ENCODE measurements at places on chromosomes 3 and 15.

DNA sequence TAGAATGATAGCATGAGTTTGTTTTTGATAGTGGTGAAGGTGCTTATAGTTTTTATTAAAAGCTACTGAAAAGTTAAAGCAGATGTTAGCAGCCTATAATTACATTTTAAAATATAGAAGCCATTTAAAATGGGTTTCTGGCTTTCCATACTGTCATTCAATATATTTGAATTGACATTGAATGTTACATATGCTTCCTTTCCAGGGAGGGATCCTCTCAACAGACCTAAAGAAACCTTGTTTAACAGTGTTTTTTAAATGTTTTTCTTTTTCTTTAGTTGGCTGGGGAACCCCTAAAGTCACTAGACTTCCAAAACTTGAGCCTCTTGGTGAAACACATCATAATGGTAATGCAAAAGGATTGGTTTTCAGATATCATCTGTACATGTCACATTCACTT is 12.2 kb downstream of the DHFR2 start:
- DNase-seq = no peak

GRCh38 chr3:169432708-169433432 is 230.6 kb downstream of the MECOM start:
- DNase-seq = no peak

DNA sequence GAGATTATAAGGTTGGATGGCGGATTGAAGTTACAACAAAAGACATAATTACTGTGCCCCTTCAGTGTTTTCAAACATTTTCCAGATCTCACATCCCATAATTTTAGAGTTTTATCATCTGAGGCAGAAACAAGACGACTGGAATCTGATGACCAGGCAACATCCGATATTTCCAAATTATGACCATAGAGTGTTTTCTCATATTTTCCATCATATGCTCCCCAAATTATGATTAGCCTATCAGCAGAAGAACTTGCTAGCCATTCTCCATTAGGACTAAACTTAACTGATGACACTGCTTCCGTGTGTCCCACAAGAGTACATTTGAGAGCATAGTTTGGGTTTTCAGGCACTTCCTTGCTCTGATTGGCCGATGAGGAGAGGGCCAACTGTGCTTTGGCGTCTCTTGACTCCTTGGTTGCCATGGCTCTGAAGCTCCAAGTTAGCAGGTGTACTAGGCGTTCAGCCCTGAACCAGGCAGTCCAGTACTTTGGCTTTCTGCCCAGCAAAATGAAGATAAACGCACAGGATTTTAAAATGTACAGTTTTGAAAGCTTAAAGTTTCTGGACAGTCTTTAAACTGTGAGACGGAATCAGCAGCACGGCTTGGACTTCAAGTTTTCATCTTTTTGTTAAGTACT is 638 bp downstream of the WDR5B start:
- DNase-seq = no peak

GRCh38 chr3:186960347-186960746 is 30.0 kb downstream of the ST6GAL1 start:
- no peak for DNase-seq

- no peak for DNase-seq
Observed at GRCh38 chr3:7934362-7934761, 567.3 kb upstream of the LMCD1 start.

DNA sequence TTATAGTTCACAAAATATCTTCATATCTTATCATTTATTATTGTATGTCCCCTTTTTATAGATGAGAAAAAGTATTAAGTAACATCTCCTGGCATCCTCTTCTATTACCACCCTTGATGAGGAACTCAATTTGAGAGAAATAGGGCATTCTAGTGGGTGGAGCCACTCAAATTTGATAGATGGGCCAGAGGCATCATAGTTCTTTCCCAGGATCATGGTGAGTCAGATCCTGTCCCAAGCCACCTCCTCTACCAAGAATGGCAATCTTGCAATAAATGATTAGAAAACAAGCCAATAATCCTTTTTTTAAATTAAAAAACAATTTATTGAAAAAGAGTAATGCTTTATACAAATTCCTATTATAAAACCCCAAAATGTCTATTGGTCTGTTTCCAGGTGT is 16.8 kb downstream of the CLDN1 start:
- DNase-seq = no peak

GRCh38 chr3:177894081-177894728 is 642.0 kb upstream of the KCNMB2 start:
- no peak for DNase-seq

- DNase-seq = no peak
Observed at GRCh38 chr3:172384836-172385235, 63.4 kb downstream of the GHSR start.

DNA sequence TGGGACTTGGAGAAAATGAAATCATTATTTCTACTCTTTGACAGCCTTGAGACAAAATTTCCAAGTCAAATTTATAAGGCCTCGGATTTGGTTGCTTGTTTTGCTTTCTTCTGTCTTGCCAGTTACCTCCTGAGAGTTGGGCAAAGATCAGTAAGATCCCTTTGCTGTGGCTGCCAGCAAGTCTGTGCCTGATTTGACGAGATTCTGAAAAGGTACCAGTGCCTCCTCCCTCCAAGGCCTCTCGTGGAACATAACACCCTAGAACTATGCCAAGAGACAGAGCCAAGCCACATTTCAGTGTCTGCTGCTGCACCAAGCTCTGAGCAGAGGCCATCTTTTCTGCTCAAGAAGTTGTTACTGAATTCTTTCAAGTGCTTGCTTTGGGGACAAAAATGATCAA is 61.0 kb downstream of the GTPBP8 start:
- no peak for DNase-seq

DNA sequence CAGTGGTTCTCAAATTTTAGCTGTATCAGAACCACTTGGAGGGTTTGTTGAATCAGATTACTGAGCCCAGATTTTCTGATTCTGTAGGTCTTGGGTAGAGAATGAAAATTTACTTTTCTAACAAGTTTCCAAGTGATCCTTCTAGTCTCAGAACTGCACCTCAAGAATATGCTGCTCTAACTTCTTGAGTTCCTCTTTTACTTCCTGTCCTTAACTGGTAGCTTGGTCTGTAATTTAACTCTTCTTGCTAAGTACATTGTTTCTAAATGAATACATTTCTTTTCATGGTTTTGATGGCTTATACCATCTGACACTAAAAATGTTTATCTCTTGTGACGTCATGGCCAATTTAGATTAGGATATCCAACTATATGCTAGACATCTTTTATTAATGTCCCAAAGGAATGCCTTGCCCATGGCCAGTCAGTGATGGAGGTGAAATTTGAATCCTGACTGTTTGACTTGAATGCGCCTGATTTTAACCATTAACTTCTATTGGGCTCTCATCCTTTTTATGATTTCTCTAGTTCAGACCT is 262.6 kb upstream of the NAALADL2 start:
- no peak for DNase-seq

DNA sequence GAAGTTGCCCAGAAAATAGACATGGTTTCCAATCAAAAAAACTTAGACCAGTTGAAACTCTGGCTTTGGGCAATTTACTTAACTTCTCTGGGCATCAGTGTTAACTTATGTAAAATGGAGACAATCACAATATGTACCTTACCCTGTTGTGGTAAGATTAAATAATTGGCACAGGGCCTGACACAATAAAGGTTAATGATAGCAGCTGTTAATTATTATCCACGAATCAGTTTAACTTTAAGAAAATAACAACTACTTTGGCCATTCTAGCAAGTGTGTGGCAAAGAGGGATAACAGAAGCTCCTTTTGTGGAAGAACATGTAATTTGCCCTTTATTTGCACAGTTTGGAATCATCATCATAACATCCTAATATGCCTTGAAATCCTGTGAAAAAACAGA is 787.6 kb downstream of the FHIT start:
- DNase-seq = no peak

GRCh38 chr3:30600572-30600971 is 5.8 kb upstream of the TGFBR2 start:
- DNase-seq = no peak

- DNase-seq = no peak
Observed at GRCh38 chr15:80105595-80105994, 46.1 kb downstream of the ZFAND6 start.

- no peak for DNase-seq
Observed at GRCh38 chr15:88139936-88140335, 116.6 kb downstream of the NTRK3 start.

DNA sequence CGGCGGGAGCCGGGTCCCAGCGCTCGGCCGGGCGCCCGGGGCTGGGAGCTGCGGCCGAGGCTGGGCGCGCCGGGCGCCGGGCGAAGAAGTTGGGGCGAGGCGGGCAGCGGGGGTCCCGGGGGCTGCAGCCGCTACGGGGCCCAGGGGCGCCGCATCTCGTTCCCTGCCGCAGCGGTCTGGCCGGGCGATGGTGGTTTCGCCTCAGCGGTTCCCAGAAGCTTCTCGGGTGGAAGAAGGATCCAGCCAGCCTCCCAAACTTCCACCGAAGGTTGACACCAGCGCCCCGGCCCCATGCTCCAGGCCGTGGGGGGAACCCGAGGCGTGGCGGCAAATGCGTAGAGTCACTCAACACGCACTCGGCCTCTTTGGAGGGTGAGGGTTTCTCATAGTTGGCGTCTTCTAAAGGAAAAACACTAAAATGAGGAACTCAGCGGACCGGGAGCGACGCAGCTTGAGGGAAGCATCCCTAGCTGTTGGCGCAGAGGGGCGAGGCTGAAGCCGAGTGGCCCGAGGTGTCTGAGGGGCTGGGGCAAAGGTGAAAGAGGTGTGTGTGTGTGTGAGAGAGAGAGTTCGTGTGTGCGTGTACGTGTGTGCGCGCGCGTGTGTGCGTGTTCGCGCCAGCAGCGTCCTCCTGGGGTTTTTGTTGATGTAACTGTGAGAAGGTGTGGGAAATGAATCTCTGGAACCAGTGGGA is 940 bp downstream of the BOC start:
- no peak for DNase-seq

GRCh38 chr3:194294199-194294894 is 56.8 kb downstream of the CPN2 start:
- no peak for DNase-seq

- no peak for DNase-seq
Observed at GRCh38 chr3:183496311-183496710, 59.2 kb downstream of the KLHL6 start.

- no peak for DNase-seq
Observed at GRCh38 chr3:123093696-123094095, 26.9 kb downstream of the PDIA5 start.

GRCh38 chr3:42871592-42872196 is 4.0 kb downstream of the CYP8B1 start:
- DNase-seq = no peak

- DNase-seq = no peak
Observed at GRCh38 chr15:57312318-57313133, 63.8 kb upstream of the CGNL1 start.

DNA sequence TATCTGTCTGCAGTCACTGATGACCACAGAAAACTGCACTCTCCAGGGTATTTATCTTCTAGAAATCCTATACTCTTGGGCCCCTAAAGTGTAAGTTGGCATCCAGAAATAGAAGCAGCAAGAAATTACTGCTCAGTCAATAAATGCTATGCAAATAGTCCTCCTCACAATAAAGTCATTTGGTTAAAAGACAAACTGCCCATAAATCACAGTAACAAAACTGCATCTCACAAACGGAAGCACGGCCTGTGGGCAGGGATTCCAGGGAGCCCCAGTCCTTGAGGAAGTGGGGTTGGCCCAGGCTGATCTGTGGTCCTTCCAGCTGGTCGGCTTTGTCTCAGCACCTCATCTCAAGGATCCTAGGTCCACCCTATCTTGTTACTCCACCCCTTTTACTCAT is 29.7 kb upstream of the SPATA12 start:
- no peak for DNase-seq

DNA sequence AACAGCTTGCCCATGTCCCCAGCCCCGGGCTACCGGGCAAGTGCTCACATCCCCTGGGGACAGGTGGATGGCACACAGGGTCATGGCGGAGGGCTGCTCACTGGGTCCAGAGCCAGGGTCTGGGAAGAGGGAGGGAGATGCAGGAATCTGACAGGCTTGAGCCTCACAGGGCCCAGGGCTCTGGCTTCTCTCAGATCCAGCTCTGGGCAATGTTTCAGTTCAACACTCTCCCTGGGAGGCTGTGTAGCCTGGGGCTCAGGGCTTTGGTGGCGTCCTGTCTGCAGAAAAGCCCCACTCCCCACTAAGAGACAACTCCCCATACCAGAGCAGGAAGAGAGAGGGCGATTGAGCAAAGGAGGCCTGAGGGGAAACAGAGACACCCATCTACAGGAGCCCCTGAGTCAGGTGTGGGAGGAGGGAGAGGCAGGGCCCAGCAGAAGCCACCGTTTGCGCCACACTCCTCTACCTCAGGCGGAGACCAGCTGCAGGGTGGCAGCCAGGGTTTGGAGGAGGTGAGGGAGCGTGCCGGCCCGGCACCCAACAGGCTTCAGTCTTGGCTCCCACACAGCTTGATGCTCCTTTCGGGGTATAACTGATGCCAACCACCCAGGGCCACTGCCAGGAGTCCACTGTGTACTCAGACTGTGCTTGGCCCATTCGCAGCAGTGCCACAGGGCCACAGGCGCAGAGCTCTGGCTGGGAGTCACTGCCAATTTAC is 16.8 kb upstream of the SRP14 start:
- DNase-seq = no peak

GRCh38 chr3:14519406-14519805 is 20.7 kb downstream of the GRIP2 start:
- no peak for DNase-seq

DNA sequence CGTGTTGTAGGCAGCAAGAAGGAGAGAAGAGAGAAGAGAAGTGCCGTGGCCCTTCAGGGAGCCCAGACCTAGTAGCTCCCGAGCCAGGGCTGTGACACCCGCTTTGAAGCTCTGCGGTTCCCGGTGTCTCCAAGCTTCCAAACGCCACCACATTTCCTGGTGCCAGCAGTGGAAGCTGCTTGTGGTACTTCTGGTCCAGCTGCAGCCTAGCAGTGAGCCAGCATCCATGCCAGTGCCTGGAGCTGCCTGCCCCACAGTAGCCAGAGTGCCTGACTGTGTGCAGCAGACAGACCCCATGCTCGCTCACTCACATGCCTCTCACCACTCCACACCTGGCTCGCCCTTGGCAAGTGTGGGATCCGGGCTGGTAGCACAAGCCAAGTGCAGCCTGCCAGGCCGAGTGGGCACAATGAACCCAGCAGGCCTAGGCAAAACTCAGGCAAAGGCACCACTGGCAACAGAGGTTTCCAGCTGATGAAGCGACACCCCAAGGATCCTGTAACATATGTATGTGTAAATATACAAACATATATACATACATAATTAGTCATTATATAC is 85.8 kb downstream of the SERPINI1 start:
- DNase-seq = no peak

- no peak for DNase-seq
Observed at GRCh38 chr3:37377670-37378069, 203.3 kb upstream of the LRRFIP2 start.

Measured in neuronal stem cell (in vitro differentiated cells).